ENCODE measurements at places on chromosomes 2 and 18.

DNA sequence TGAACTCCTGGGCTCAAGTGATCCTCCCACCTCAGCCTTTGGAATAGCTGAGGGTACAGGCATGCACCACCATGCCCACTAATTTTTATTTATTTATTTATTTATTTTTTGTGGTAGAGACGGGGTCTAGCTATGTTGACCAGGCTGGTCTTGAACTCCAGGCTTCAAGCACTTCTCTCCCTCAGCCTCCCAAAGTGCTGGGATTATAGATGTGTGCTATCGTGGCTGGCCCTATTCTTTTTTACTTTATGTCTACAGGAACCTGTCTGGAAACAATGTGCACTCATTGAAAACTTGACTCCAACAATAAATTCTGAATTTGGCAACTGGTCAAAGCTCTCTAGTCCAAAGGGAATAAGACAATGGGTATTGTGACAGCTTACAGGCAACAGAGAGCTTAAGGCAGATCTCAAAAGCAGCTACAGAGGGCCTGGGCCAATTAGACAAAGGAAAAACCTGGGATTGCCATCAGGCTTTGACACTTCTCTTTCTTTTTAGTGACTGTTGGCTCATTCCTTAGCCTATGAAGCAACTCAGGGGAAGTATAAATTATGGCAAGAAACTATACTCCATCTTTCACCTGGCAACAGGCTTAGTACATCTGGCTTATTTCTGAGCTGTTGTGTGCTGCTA is 55.1 kb upstream of the RAPGEF4 start:
- DNase-seq = no peak

GRCh38 chr2:119049968-119050704 is 108.1 kb downstream of the MARCO start:
- no peak for DNase-seq

- no peak for DNase-seq
Observed at GRCh38 chr2:134676960-134677359, 41.8 kb downstream of the TMEM163 start.

GRCh38 chr18:23870676-23871380 is 143.7 kb upstream of the TTC39C start:
- no peak for DNase-seq

DNA sequence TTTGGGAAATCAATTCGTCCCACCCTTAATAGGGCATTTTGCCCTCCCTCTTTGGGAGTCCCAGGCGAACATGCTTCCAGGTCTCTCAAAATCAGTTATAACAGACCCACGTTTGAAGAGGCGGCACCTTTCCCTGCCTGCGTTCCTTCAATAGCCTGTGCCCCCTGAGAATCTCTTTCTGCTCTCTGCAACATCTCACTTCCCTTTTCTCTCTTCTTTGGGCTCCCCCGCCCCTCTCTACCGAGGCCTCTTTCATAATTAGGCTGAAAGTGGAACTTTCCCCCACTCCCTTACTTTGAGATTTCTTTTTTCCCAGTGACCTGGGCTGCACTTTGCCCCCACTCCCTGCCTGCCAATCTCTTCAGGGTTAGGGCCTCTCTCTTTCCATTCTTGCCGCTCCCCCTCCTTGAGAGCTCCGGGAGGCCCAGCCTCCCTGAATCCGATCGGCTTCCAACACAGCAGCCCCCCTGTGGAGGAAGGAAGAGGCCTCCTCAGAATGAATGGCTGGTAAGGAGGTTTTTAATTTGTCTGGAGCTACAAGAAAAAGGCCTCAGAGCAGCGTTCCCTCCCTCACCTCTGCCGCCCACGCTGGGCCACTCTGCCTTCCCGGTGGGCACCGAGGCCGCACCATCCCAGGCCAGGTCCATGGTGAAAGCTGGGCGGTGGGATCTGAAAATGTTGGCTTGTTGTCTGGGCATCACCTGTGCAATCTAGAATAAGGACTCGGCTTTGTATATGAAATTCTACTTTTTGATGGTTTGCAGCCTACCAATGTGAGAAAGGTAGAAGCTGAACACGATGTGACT is 162.6 kb upstream of the SIX3 start:
- DNase-seq = no peak

GRCh38 chr2:2022941-2023586 is 278.7 kb upstream of the PXDN start:
- DNase-seq = no peak

Measured in activated naive CD4-positive, alpha-beta T cell (primary cell).